ENCODE measurements at places on chromosomes 5 and 9.

- no peak for DNase-seq
These were observed 48.5 kb upstream of the SNCAIP start for GRCh38 chr5:122263352-122264030.

- no peak for DNase-seq
These were observed 833 bp downstream of the C5orf24 start for GRCh38 chr5:134846641-134846960.

DNA sequence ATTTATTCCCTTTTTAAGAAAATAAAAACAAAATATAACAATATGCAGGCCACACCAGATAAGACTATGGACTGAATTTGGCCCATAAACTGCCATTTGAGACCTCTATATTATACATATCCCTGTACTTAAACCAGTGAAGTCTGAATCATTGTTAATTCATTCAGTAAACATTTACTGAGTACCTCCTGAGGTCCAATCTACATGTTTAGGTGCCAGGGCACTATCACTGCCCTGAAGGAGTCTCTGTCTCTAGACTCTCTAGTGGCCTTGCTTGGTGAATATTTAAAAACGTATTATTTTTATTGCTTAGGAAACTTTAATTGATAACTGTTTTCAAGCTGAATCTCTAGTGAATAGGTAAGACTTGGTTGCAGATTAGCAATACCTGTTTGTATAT lies 74.7 kb upstream of the ELL2 start:
- DNase-seq = no peak

- DNase-seq = no peak
These were observed 443.4 kb downstream of the ANXA1 start for GRCh38 chr9:73595036-73595545.

GRCh38 chr5:170334626-170335025 lies 37.0 kb upstream of the LCP2 start:
- DNase-seq = no peak

GRCh38 chr5:121640298-121640697 lies 211.4 kb upstream of the FTMT start:
- no peak for DNase-seq

- DNase-seq = peak; percentile 69
These were observed 209.6 kb upstream of the SLC30A5 start for GRCh38 chr5:68884144-68884754.

GRCh38 chr5:69224520-69224919 lies 10.2 kb upstream of the CDK7 start:
- no peak for DNase-seq

DNA sequence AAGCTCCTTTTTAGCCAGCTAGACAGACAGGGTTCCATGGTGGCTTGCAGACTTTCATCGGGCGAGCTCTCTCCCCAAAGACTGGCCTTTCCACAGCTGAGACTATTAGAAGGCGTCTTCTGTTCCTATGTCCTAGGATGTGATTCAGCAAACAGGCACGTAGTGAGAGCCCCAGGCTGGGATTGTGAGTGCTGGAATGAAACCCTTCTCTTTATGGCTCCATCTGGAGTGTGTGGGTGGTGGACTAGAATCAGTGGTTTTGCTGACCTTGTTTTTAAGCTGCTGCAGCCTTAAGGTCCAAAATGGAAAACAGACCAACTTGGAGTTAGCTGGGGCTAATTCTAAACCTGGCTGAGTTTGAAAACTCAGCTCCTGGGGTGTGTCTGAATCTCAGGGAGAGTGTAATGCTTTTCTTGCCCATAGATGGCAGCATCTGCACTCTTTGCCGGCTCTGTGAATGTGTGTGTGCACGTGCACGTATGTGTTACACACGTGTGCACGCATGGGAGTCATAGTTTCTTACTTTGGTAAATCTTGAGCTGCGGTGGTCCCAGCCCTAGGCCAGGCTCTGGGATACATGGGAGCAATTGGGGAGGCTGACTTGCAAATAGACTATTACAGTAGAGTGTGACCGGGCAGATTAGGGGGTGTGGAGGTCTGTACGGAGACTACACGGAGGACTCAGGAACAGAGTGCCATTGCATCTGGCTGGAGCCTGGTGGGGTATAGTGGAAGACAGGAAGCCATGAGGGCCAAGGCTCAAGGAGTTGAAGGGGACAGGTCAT lies 10.7 kb downstream of the GSN start:
- DNase-seq = peak; percentile 67

GRCh38 chr5:73693573-73694061 lies 67.6 kb downstream of the ARHGEF28 start:
- no peak for DNase-seq

- DNase-seq = no peak
These were observed 2.0 kb downstream of the ENHO start for GRCh38 chr9:34520505-34521385.

DNA sequence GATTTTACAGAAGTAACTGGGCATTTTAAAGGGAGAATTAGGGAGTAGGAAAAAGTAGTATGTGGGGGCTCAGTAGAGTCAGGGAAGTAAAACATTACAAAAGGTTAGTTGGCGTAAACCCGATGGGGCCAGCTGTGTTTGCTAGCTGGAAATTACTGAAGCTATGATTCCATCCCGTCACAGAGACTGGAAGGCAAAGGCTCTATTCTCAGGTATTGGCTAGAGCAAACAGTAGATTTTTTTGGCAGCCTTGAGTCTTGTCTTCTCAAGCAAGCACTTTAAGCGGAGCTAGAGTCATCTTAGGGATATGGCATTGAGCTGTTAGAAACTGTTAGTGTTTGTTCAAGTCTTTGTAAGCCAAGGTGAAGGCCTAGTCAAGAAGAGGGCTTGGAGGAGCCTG lies 121.5 kb downstream of the PAM start:
- DNase-seq = no peak

DNA sequence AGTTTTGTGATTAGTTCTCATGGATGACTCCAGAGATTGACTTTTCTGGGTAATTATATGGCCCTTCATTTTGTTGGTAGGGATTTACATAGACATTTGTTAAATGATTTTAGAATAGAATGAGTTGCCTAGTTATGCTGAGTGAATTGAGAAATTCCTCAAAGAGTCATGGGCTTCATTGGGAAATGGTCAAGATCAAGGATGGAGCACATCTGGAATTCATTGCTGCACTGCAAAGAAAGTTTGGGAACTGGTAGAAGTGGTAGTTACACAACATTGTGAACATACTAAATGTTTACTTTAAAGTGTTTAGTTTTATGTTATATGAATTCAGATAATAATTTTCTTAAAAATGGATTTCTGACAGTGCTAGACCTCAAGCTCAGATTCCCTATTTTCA lies 46.5 kb downstream of the PIP5K1B start:
- no peak for DNase-seq

- no peak for DNase-seq
These were observed 2.2 kb upstream of the EXOSC3 start for GRCh38 chr9:37787059-37787458.

DNA sequence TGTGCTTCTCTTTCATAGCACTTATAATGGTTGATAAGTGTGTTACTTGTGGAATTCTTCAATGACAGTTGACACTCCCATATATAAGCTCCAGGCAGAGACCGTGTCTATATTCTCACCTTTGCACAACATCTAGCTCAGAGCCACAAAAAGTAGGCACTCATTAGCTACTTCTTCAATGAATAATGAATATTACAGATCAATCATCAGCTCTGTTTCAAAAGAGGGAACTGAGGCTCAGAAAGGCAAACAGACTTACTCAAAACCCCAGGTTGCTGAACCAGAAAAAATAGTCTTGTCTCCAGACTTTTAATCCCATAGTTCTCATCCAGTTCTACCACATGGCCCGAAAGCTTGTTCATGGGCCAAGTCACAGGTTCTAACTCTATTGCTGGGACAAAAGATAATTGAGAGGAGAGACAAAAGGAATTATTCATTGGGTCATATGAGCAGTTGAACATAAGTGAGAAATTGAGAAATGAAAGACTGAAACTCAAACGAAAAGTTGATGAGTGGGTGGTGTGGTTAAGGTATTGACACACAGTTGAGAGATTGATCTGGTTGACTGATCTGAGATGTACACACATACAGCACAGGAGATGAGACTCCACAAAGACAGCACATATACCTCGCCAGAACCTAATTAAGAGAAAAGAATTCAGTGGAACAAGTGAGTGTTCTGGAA lies 381.6 kb downstream of the EFNA5 start:
- no peak for DNase-seq

DNA sequence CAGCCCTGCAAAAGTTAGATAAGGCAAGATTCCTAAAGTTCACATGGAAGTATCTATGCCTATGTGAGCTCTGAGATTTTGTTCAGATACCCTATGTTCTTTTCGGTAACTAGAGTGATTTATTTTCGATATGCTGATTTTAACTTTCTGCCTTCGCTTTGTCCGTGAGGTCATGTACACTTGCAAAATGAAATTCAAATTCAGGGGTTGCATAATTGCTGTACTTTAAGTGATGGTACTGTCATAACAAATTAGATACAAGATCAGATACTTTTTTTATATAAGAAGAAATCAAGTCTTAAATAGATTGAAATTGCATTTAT lies 350 bp upstream of the ECPAS start:
- no peak for DNase-seq

GRCh38 chr5:118596255-118596654 lies 392.1 kb downstream of the DTWD2 start:
- DNase-seq = peak; percentile 16

DNA sequence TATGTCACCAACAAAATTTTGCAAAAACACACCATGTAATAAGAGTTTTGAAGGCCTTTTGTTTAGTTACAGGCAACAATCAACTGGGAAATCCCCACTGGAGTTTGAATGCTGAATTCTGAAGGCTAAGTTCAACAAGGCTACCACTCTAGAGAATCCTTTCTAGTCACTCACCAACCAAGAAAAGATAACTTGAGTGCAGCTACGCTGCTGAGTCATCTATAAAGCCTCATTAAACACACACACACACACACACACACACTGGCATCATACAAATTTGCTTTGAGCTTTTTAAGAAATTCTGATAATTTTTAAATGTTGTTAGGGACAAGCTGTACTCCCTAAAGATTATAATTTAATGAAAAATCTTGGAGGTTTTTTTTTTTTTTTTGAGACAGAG lies 219.6 kb downstream of the DENND1A start:
- DNase-seq = no peak

DNA sequence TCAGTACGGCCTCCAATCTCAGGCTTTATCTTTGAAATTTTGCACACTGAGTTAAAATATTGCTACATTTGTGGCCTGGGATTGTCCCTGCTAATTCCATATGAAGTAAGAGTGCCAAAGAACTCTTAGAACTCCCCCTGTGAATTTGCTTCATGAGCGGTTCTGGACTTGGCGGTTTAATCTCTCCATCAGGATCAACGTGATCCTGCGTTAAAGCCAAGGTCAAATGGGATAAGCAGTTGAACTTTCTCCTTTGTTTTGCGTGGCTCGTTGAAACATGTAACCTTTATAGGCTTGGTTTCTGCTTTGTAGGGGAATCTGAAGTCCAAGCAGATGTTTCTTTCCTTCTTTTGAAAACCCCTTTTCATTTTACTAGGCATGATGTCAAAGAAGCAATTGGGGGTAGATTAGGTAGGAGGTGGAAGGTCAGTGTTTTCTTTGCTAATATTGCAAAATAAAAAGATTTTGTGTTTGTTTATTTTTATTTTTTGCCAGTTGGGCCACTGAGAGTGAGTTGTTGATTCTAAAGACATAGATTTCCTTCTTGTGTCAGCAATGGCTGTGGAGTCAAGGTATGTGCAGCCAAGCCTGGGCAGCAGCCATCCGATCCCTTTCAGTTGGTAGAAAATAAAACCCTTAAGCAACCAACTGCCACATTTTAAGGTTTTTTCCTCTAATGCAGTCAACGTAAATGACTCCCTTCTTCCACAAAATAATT lies 390.8 kb downstream of the NNT start:
- DNase-seq = no peak
